T-helper 17 cell (primary cell): ENCODE measurements at places on chromosomes 6 and 20. TPM values are rescaled to one million over a fixed set of nuclear protein-coding genes. Genes with fewer than 3 reads are reported as not detected.

DNA sequence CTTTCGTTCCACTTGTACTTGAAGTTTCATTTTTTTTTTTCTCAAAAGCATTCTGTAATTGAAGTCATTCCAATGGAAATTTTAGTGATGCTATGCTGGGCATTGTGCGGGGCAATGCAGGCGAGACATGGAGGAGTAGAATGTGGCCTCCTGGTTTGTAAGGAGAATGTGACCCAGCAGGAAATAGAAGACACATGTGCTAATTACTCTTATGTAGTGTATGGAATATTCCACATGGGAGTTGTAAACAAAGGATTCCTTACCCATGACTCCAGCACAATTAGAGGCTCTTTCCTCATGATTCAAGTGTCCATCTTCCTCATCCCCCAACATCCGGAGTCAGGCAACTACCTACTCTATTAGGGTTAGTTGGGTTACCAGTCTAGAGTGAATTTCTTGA, 14.9 kb upstream of the RFPL4B start:
- DNase-seq: no peak
- H3K27me3 ChIP-seq: peaks cover 41% of the 10 kb centered on the region
- peaks cover 2% of the 10 kb centered on the region for H3K4me1 ChIP-seq
- peaks cover 3% of the 10 kb centered on the region for H3K36me3 ChIP-seq
- H3K4me3 ChIP-seq: no peak overlapping the region
- H3K27ac ChIP-seq: no peak overlapping the region

DNA sequence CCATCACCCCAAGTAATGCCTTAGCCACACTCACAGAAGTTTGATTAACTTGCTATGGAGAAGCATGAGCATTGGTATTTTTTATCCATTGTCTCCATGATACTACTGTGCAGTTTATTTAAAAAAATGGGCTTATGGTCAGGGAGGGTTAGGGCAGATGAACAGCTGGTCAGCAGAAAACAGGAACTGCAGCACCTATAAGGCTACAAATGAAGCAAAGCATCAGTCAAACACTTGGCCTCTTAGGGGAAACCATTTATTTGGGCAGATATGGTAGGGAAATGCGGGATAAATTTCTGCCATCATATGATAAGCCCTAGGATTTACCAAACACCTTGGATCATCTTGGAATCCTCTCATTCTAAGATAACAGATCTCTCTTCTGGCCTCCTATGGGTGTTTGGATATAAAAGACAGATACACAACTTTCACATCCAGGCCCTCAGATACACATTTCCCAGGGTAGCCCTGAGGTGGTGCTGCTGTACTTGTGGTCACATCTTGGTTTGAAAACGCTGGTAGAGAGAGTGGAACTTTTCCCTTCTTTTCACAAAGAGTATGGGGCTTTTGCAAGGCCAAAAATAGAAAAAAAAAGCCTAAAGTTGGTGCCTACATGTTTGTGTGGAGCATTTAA, 42.8 kb upstream of the AHI1 start:
- no peak for DNase-seq
- H3K27me3 ChIP-seq: peaks cover 51% of the 10 kb centered on the region
- H3K4me1 ChIP-seq: peaks cover 3% of the 10 kb centered on the region
- no peak overlapping the region for H3K4me3 ChIP-seq

GRCh38 chr20:23937303-23938117, 51.1 kb downstream of the GGTLC1 start:
- no peak overlapping the region for H3K4me3 ChIP-seq
- no peaks in the 10 kb centered on the region for H3K36me3 ChIP-seq
- DNase-seq: peak; percentile 52
- no peak overlapping the region for H3K27ac ChIP-seq
- H3K27me3 ChIP-seq: peaks cover 11% of the 10 kb centered on the region
- no peaks in the 10 kb centered on the region for H3K4me1 ChIP-seq

GRCh38 chr6:25167961-25168360, 111.2 kb upstream of the CARMIL1 start:
- no peaks in the 10 kb centered on the region for H3K36me3 ChIP-seq
- peak overlapping the region; percentile 41 for H3K4me3 ChIP-seq
- DNase-seq: no peak

GRCh38 chr20:884983-885952, 30.9 kb downstream of the ANGPT4 start:
- peaks cover 18% of the 10 kb centered on the region for H3K4me1 ChIP-seq
- peaks cover 2% of the 10 kb centered on the region for H3K36me3 ChIP-seq
- H3K4me3 ChIP-seq: no peak overlapping the region

DNA sequence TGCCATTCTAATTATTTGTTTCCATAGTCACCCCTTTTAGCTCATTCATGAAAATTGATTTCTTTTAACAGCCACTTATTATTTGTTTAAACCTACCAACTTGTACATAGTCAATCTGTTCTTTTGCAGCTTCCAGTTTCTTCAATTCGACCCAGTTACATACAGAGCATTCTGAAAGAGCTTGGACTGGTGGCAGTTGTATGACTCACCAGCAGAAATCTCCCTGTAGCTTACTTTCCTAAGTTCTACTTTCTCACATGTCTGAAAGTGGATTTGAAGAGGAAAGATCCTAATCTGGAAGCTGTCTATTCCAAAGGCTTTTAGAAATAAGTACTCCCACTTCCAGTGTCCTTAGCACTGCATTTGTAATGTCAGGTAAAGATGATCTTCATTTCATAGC, 447.9 kb downstream of the HTR1B start:
- DNase-seq: no peak
- H3K27ac ChIP-seq: no peak overlapping the region
- H3K36me3 ChIP-seq: no peaks in the 10 kb centered on the region
- no peaks in the 10 kb centered on the region for H3K27me3 ChIP-seq
- H3K4me1 ChIP-seq: no peaks in the 10 kb centered on the region

GRCh38 chr6:4778086-4778485, 1.9 kb downstream of the CDYL start:
- no peaks in the 10 kb centered on the region for H3K27me3 ChIP-seq
- H3K4me3 ChIP-seq: peak overlapping the region; percentile 88
- peaks cover 37% of the 10 kb centered on the region for H3K4me1 ChIP-seq
- H3K27ac ChIP-seq: peak overlapping the region; percentile 0

- H3K4me3 ChIP-seq: no peak overlapping the region
- H3K27me3 ChIP-seq: peaks cover 22% of the 10 kb centered on the region
- peaks cover 16% of the 10 kb centered on the region for H3K4me1 ChIP-seq
- no peak overlapping the region for H3K27ac ChIP-seq
Measured at GRCh38 chr6:90442366-90442765, 144.5 kb downstream of the MAP3K7 start.

GRCh38 chr20:52031206-52031562, 160.4 kb downstream of the ZFP64 start:
- no peaks in the 10 kb centered on the region for H3K27me3 ChIP-seq
- no peak overlapping the region for H3K4me3 ChIP-seq
- DNase-seq: no peak
- H3K36me3 ChIP-seq: no peaks in the 10 kb centered on the region
- peaks cover 14% of the 10 kb centered on the region for H3K4me1 ChIP-seq

DNA sequence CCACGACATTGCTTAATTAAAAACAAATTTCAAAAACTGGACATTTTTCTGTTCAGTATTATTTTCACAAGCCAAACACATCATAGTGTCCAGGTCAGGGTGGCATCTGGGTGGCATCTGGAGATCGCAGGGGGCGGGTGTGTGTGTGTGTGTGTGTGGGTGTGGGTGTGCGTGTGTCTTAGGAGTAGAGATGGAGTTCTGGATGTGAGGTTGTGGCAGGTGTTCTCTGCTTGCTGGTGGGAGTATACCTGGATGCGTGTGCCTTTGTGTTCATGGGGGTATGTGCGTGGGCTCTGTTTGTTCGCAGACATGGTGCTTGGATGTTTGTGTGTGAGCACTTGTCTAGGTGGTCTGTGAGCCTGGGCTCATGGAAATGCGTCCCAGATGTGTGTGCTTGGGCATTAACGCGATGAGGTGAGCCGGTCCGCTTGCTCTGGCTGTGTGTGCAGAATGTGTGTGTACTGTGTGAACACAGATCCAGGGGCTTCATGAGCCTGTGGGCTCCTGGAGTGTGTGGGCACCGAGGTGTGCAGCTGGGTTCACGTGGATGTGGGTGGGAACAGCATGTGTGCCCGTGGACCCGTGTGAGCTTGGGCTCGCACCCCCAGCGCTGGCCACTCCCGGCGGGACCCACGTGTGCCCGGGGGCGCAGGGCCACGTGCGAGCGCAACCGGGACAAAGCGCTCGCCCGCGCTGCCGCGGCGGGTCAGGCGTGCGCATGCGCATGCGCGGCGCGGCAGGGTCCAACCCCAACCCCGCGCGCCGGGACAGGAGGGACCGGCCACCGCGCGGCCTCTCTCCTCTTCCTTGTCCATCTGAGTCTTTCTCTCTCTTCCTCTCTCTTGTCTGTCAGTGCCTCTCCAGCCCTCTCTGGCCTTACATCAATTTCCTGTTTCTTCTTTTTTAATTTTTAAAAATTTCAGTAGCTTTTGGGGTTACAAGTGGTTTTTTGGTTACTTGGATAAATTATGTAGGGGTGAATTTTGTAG, 60.4 kb downstream of the SRC start:
- peak overlapping the region; percentile 79 for H3K27ac ChIP-seq
- H3K4me1 ChIP-seq: peaks cover 13% of the 10 kb centered on the region
- peaks cover 12% of the 10 kb centered on the region for H3K27me3 ChIP-seq
- DNase-seq: no peak
- H3K36me3 ChIP-seq: peaks cover 10% of the 10 kb centered on the region

DNA sequence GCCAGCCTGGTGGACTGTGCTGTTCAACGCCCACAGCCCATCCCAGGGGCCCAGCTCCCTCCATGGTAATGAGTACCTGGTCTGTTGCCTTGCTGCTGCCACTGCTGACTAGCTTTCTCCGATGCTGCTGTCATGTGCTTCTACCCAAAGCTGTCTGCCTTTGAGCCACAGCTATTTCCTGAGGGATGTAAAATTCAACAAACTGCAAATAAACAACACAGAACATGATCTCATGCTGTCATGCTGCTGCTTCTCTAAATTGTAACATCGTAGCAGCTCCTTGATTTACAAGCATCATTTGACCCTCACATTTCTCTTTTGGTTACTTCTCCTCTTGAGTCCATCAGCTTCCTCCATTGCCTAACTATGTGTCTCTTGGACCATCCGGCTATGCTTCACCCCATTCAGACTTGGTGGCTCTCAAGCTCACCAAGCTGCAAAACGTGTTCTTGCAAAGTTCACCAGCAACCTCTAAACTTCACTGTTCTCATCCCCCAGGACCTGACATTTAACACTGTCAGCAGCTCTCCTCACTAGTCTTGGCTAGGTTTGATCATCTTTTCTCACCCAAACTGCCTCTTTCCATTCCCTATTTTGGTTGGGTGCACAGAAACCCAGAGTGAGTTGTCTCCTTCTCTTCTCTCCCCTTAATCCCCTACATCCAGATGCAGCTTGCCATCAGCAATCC, 54.6 kb downstream of the FYN start:
- H3K27me3 ChIP-seq: no peaks in the 10 kb centered on the region
- H3K4me3 ChIP-seq: peak overlapping the region; percentile 85
- peaks cover 39% of the 10 kb centered on the region for H3K4me1 ChIP-seq
- peaks cover 3% of the 10 kb centered on the region for H3K36me3 ChIP-seq
- DNase-seq: no peak
- peak overlapping the region; percentile 92 for H3K27ac ChIP-seq

- H3K27ac ChIP-seq: peak overlapping the region; percentile 94
- H3K4me1 ChIP-seq: peaks cover 41% of the 10 kb centered on the region
- H3K36me3 ChIP-seq: peaks cover 10% of the 10 kb centered on the region
- no peak for DNase-seq
Measured at GRCh38 chr6:135030056-135030473, 24.6 kb downstream of the HBS1L start.

GRCh38 chr20:8401556-8401955, 269.5 kb downstream of the PLCB1 start:
- H3K4me1 ChIP-seq: peaks cover 6% of the 10 kb centered on the region
- H3K36me3 ChIP-seq: no peaks in the 10 kb centered on the region
- no peaks in the 10 kb centered on the region for H3K27me3 ChIP-seq

- H3K4me1 ChIP-seq: no peaks in the 10 kb centered on the region
- H3K27me3 ChIP-seq: no peaks in the 10 kb centered on the region
- no peak overlapping the region for H3K27ac ChIP-seq
- no peak for DNase-seq
- no peak overlapping the region for H3K4me3 ChIP-seq
- H3K36me3 ChIP-seq: no peaks in the 10 kb centered on the region
Measured at GRCh38 chr20:22801528-22801927, 217.2 kb upstream of the FOXA2 start.

DNA sequence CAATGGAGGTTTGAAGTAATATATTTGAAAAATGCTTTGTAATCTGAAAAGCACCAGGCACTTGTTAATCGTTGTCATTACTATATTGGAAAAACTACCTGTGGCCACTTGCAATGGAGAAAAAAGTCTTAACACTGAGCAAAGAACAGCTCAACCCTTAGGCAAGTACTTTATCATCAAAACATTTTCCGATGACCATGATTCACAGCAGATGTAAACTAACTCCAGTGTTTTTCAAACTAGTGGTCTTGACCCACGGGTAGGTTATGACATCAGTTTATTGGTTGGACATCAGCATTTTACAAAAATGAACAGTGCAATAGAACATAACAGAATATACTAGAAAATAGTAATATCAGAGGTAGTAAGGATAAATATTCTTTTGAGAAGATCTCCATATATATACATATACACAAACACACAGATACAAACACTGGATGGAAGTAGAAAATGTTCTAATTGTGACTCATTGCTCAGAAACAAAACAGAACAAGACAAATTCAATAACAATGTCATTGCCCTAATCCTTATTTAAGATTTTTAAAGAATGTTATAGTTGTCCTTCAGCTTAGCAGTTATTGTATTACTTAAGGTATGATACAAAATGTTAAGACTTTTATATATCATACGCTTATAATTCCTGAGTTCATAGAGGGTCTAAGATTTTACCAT, 123.0 kb downstream of the PLCB1 start:
- H3K4me1 ChIP-seq: peaks cover 11% of the 10 kb centered on the region
- H3K27me3 ChIP-seq: no peaks in the 10 kb centered on the region
- no peaks in the 10 kb centered on the region for H3K36me3 ChIP-seq

- H3K4me1 ChIP-seq: no peaks in the 10 kb centered on the region
- no peak overlapping the region for H3K4me3 ChIP-seq
- no peaks in the 10 kb centered on the region for H3K27me3 ChIP-seq
- no peak overlapping the region for H3K27ac ChIP-seq
- H3K36me3 ChIP-seq: no peaks in the 10 kb centered on the region
- DNase-seq: no peak
Measured at GRCh38 chr20:9301129-9302090, 213.0 kb upstream of the LAMP5 start.

DNA sequence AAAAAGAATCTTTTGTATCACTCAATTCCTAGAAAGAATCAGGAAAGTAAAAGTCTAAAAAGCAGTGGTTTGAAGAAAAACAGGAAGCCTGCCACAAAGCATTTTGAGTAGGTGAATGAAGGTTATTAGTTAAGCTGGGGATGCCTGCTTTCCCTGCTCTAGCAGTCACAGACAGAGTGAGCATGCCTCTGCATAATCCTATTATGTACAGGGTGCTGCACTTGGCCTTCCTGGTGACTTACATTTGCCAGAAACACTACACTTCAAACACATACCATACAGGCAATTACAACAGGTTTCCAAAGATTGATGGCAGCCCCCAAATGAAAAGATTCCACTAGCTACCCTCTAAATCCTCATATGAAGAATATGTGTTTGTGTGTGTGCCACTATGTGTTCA, 130.8 kb downstream of the TPBG start:
- DNase-seq: no peak
- H3K36me3 ChIP-seq: no peaks in the 10 kb centered on the region
- no peak overlapping the region for H3K4me3 ChIP-seq

GRCh38 chr20:13174402-13174801, 46.7 kb upstream of the ISM1 start:
- no peak for DNase-seq
- H3K36me3 ChIP-seq: peaks cover 2% of the 10 kb centered on the region
- no peak overlapping the region for H3K4me3 ChIP-seq
- H3K27me3 ChIP-seq: peaks cover 5% of the 10 kb centered on the region
- no peaks in the 10 kb centered on the region for H3K4me1 ChIP-seq

The KIF25 gene
- not detected for total RNA-seq

The MSH5 gene
- total RNA-seq: 12.9 TPM

The TNFAIP3 gene
- 4,032 TPM for total RNA-seq

The POM121L2 gene
- total RNA-seq: not detected

The ZNF341 gene
- 4.0 TPM for total RNA-seq

The TDP2 gene
- total RNA-seq: 42.0 TPM

The ZNF334 gene
- 0.27 TPM for total RNA-seq

The C20orf141 gene
- not detected for total RNA-seq
